Left lobe of liver (tissue), 2 donors: ENCODE measurements at places on chromosomes 5 and 9. TPM values are rescaled to one million over a fixed set of nuclear protein-coding genes. Genes with fewer than 3 reads are reported as not detected.

C9orf85 gene
- total RNA-seq = 5.1 TPM

DNA sequence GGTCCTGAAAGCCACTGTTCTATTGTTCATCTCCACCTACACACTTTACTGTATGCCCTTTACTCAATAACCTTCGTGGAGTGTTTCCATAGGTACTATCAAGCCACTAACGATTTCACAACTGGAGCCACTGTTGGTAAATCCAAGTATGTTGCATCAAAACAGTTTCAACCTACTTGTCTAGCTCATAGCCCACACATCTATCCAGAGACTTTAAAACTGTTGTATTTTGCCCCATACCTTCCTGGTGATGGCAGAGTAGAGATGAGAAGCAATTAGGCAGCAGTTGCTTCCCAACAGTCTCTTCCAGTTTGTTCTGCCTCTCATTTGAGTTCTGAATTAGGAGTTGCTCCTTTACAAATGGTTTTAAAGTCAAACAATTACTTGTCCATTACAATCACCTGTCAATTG, 607 bp downstream of the FAXDC2 start:
- no peak for DNase-seq

DNA sequence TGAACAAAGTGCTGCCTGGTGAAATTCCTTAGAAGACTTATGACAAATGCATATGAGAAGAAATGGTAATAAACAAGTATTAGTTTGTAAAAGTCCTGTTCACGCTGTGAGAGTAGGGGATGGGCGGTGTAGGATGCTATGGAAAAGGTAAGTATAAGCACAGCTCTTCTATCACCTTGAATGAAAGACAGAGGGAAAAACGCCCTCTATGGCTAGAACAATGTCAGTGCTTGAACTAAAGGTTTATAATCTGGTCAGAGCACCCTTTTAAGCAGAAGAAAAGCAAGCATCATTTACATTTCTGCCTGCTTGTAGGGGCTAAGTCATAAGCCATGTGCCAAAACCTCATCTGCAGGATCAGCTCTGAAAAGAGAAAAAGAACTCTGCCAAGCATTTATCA, 115.2 kb downstream of the LHFPL2 start:
- no peak for DNase-seq

GRCh38 chr9:84393266-84393950, 52.9 kb upstream of the SLC28A3 start:
- DNase-seq = no peak

CBY3 gene
- total RNA-seq = not detected

DNA sequence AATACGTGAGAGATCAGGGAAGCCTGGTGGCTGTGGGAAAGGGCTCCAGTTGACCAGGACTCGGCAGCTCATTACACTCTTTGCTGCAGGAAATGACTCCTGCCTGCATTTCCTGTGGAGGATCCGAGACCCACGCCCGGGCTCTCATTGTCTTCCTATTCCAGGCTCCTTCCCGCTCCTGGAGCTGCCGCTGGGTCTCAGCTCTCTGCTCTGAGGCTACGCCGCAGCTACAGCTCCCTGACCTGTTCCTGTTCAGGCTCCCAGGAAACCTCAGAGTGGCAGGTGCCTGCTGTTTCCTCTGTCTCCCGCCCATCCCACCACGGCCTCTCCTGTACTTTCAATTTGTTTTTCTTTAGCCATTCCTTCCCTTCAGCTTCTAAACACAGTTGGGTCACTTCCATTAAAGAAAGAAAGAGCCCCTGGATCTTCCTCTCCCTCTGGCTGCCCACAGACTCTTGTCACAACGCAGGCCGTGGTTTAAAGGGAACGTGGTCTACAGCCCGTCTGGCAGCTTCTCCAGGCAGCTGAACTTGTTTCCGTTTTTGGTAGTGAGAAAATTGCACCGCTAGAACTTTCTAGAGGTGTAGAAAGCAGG, 71.5 kb downstream of the IL6ST start:
- DNase-seq = no peak

DNA sequence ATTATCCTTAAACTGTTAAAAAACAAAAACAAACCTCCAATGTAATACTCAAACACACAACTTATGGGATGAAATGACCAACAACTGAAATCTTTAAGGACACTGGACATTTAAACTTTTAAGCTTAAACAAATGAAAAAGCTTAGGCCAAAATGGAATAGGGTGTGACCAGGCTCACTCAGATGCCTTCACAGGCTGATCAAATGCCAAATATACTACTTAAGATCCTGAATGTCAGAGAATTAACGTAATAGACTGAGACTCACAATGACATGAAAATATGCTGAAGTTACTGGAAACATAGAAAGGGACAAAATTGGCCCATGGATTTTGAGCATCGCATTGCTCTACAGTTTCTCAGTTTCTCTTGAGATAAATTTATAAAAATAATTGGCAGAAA, 286.8 kb downstream of the ADAMTS6 start:
- no peak for DNase-seq

PCDHGA7 gene
- 0.33 TPM for total RNA-seq

SLC27A4 gene
- total RNA-seq = 30.3 TPM

DNA sequence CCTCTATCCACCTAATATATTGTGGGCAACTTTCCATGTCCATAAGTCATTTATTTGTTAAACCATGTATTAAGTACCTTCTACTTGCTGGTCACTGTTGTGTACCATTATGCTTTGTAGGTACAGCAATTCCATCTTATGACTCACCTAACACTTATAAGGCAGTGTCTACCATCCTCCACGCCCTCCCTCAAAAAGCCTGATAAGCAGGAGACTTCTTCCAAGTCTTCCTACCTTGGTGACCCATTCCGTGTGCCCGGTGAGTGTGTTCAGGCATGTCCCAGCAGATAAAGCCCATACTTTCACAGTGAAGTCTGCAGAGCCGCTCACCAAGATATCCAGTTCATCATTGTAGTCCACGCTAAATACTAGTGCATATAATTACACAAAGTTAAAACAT, 17.4 kb downstream of the FBXW2 start:
- DNase-seq = no peak
